B cell (primary cell): ENCODE measurements at places on chromosomes 2 and 18.
A peak's percentile ranks its signal among the peaks of the same experiment; 100 is the strongest.

DNA sequence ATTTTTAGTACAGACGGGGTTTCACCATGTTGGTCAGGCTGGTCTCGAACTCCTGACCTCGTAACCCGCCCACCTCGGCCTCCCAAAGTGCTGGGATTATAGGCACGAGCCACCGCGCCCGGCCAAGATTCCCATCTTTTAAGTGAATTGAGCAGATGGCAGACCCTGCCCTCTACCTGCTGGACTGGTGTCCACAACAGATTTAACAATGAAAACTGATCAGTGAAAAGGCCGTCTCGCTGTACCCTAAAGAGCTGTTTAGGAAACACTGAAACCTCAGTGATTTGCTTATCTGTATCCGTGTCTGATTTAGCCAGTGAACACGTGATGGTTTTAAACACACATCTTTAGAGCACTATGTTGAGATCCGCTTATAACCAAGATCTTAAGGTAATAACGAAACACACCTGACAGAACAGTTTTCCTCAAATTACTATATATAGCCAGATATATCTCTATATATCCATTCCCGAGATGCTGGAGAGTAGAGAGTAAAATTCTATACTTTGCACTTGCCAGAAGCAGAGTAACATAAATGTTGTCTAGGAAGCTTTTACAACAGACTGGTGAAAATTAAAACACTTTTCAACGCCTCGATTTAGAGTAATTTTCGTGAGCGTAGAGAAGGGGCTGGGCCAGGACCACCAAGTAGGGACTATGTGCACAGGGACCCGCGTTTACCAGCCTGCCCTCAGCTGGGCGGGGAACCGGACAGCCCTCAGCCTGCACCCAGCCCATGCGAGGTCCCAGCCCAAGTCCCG, 594 bp downstream of the FAM161A start:
- no peak for DNase-seq

- no peak for DNase-seq
These were observed 10.7 kb downstream of the PRKAG3 start for GRCh38 chr2:218820746-218821369.

DNA sequence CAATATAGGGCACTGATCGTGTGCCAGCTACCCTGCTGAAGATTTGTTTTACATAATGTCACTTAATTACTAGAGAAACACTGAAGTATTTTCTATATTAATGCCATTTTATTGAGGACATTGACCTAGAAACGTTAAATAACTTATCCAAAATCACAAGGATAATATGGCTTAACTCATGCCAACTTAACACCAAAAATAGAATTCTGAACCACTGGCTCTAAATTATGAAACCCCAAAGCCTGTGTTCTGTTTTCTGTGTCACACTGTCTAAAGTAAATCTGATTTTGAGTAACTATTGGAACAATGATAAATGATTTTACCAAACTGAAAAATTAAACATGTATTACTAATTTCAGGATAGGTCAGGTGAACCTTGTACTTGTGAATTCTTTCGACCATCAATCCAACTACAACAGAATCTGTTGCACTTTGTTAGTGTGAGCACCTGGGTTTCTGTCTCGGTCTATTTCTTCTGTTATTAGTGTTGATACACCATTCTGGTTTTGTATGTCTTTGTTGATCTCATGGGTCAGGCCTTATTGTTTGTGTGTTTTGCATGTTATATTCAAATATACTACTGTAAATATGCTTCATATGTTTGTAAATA, 48.2 kb upstream of the CCDC141 start:
- no peak for DNase-seq

DNA sequence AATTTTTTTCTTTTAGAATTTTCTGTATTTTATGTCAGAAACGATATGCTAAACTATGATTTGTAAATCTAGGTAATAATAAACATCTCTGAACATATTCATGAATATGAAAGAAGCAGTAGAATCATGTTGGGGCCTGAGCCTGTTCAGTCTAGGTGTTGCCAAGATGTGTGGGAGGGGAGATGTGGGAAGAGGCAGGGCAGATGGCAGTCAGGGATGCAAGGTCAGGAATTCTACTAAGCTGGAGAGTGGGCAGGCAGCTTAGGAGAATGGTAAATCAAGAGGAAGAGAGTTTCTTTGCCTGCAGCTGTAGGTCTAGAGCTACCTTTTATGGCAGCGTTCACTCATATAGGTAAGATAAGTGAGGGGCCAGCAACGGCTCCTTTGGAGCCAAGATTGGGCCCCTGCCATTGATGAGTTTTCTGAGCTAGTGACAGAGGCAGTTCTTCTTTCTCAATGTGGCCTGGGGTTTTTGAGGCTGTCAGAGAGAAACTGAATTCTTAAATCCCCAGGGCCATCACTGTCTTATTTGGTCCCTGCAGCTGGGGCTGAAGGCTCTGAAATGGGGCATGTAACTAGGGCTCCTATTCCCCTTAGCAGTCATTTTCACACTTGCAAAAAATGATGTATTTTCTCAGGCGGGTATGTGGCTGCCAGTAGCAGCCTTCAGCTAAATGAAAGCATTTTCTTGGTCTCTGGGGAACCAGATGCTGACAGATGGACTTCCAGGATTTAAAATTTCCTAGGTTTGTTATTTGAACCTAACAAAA, 232.8 kb downstream of the PIK3C3 start:
- DNase-seq = no peak

GRCh38 chr2:165448406-165448805, 21.1 kb upstream of the CSRNP3 start:
- no peak for DNase-seq

DNA sequence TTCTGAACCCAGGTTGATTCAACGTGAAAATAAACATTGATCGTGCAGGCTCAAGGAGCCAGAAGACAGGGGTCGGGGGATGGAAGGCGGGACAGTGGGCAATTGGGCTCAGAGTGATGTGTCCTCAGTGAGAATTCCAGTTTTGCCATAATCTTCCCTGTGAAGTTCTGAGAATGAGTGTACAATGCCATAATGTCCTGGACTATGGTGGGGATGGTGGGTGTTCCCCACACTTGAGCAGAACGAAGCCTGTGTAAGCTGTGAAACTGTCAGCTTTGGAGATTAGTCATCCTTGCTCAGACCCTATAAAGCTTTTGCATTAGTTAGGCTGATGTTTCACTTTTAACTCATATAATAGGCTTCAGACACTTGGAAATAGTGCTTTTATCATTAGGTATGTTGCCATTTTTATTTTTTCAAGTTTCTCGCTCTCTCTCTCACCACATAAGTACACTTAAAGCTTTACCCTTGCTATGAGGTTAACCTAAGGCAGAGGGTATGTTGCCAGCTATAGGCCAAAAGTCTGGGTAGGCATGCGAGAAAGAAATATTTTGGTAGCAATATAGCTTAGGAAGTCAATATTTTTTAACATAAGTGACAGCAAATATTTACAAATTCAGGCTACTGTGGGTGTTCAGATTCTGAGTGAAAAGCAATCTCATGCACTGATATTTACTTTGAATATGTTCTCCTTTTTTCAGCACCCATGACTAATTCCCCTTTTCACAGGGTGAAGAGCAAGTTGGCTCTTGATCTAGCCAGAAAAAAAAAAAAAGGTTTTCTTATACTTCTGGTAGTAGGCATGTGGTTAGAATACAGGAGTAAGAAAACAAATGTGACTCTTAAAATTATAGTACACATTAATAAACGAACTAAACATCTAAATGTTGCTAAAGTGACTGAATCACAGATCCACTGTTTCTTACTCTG, 47.2 kb downstream of the CDC42EP3 start:
- peak; percentile 57 for DNase-seq

GRCh38 chr18:3810296-3810695, 360.3 kb downstream of the TGIF1 start:
- DNase-seq = no peak

- no peak for DNase-seq
These were observed 372.5 kb downstream of the GALR1 start for GRCh38 chr18:77622009-77622692.

- no peak for DNase-seq
These were observed 110.7 kb downstream of the C1D start for GRCh38 chr2:67952066-67952465.

GRCh38 chr2:84938194-84938879, 32.6 kb upstream of the KCMF1 start:
- peak; percentile 48 for DNase-seq

DNA sequence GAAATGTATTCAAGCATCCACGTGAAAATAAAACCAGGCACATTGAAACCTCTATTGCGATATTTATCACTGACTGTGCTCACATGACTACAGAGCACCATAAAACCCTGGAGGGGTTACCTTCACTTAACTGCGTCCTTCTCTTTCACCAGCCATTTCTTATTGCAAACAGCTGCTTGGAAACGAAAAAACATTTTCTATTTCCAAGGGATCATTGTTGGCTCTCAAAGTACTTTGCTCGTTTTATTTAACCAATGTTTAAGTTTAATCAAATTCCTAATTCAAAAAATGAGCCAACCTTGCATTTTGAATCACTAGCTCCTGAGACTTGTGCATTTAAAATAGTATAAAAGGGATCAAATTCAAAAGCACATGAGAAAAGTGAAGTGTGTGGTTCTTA, 134.4 kb downstream of the OSR1 start:
- no peak for DNase-seq

DNA sequence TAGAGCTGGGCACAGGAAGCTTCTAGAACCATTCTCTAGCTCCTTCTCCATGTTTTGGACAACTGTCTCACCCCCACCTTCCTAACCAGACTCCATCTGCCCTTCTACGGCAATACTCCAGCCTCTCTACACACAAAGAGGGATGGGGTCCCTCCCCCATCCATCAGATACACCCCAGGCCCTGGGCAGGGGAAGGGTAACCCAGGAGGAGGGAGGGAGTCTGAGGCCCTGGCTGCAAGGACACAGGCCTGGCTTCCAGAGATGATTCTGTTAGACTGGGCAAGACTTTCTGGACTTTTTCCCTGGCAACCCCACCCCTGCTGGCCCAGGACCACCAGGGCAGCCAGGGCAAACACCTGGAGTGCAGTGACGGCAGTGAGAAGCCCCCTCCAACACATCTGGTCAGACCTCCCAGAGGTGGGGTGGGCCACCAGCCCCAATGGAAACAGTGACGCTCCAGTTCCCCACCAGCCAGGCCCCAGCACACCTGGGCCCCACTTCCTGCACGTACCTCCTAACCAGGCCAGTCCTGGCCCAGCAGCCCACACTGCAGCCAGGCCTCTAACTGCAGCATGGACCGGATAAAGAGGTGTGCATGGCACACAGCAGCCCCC, 6.5 kb downstream of the CYP26B1 start:
- DNase-seq = no peak

GRCh38 chr2:204264621-204265140, 280.6 kb upstream of the PARD3B start:
- DNase-seq = no peak

GRCh38 chr2:23683001-23683400, 243.9 kb downstream of the ATAD2B start:
- DNase-seq = no peak

- DNase-seq = no peak
These were observed 45.2 kb downstream of the MYCN start for GRCh38 chr2:15985531-15985930.

DNA sequence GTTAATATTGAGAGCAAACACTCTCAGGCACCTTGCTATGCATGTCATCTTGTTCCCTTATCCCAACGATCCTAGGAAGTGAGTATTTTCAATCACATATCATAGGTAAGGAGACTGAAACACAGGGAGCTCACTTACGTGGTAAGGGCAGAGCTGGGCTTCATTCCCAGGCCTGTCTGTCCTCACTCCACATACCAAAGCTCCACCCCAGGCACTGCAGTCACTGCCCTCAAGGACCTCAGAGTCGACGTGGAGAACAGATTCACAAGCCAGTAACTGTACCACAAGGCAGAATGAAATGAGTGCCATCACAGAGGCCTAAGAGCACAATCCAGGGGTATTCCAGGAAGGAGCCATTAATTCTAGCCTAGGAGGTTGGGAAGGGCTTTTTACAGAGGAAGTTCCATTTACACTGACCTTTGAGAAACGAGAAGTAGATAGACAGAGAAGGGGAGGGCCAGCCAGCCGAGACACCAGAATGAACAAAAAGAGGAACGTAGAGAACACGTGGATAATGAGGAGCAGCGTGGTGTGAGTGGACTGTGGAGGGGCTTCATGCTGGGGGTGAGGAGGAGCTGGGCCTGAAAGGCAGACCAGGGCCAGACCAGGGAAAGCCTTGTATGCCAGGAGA, 48.6 kb downstream of the KIAA2012 start:
- peak; percentile 18 for DNase-seq

DNA sequence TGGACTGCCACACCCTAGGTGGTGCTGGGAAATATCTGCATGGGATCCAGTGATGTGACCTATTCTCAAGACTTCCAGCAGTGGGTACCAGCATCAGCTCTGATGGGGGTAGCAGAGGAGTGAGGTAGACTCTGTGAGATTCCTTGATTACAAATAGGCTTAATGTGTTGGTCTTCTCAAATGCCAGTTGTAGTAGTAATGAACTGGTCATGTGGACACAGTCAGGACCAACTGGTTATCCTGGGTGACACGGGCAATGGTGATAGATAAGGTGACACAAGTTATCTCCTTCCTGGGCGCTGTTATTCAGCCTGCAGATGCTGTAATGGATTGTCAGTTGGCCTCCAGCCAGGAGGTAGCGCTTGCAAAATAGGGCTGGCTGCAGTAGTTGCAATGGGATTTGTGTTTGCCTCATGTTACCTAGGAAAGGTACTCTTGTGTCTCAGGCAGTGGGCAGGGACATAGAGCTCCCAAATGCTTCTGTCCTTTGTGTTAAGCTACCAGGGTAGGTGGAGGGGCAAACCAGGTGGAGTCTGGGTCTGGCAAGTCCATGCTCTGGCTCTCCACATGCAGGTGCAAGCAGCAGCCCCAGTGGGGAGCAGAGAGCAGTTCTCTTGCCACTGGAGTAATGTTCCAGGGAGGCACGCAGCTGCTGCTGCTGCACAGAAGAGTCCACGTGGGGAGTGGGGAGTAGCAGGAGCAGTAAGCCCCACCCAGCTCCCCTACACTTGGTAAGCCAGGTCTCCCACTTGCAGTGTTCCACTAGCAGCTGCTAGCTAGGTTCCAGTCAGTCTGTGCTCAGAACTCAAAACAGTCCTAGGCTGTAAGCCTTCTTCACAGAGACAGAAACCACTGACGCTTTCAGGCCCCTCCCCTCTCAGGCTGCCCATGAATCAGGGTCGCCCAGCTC, 505.4 kb upstream of the DDX18 start:
- no peak for DNase-seq

DNA sequence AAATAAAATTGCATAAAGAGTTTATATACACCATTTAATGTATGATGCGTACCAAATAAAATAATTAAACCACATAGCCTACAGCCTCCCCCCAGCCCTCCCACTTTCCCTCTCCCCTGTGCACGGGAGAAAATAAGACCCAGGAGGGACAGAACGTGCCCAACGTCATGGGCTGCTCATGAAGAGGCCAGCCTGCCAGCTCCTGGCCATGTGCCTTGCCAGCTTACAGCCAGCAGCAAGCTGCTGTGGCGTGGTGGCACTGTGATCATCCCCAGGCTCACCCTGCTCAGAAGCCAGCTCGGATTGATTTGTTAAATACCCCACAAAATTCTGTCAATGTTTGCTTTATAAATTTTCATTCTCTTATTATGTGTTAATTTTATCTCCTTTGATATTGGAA, 7.6 kb downstream of the GPR148 start:
- DNase-seq = no peak

- no peak for DNase-seq
These were observed 51.8 kb downstream of the COL5A2 start for GRCh38 chr2:189127756-189128155.

GRCh38 chr18:47968721-47969120, 38.3 kb upstream of the SMAD2 start:
- no peak for DNase-seq

- peak; percentile 67 for DNase-seq
These were observed 122.7 kb downstream of the TCF4 start for GRCh38 chr18:55465313-55465712.

- no peak for DNase-seq
These were observed 1025.3 kb upstream of the CNTNAP5 start for GRCh38 chr2:122999821-123000220.
